ENCODE measurements at places on chromosomes 6 and 20. TPM values are rescaled to one million over a fixed set of nuclear protein-coding genes. Genes with fewer than 3 reads are reported as not detected.

Gene HECA
- total RNA-seq: 14.3 TPM

Gene NKAIN4
- not detected for total RNA-seq

Gene CAP2
- total RNA-seq: 20.8 TPM

Gene MAFB
- 57.0 TPM for total RNA-seq

Gene MMP24
- total RNA-seq: 0.20 TPM

Gene HLA-DMB
- 0.46 TPM for total RNA-seq

Gene SPATS1
- not detected for total RNA-seq

Gene RSPO3
- total RNA-seq: 0.39 TPM

Gene UBD
- total RNA-seq: not detected

Gene SYCP2
- total RNA-seq: 0.37 TPM

Gene PPP1R3G
- total RNA-seq: 0.24 TPM

Gene ACTL10
- 0.39 TPM for total RNA-seq

Gene CNBD2
- total RNA-seq: 3.1 TPM

Gene CD24
- 10.2 TPM for total RNA-seq

Gene PTPRK
- 97.5 TPM for total RNA-seq

Gene SEMG2
- not detected for total RNA-seq

Gene RNASET2
- total RNA-seq: 11.9 TPM

Gene CNR1
- total RNA-seq: not detected

Gene EDN1
- total RNA-seq: not detected

Gene FOXP4
- 56.7 TPM for total RNA-seq

Gene CST9
- not detected for total RNA-seq

Gene HTR1B
- not detected for total RNA-seq

Gene ZC2HC1B
- not detected for total RNA-seq

Gene CLIC5
- total RNA-seq: not detected

Gene BCAS1
- total RNA-seq: 1.4 TPM

Gene PRDM13
- total RNA-seq: 0.58 TPM

Gene SLC26A8
- total RNA-seq: not detected

Gene OR2B6
- 0.32 TPM for total RNA-seq

Gene DEFB119
- not detected for total RNA-seq

Gene AGER
- total RNA-seq: 18.8 TPM

All from A673 (cell line).